Stimulated activated CD8-positive, alpha-beta memory T cell treated with anti-CD3 and anti-CD28 coated beads, Interleukin-4, amount 100 ng/mL, for 1 hour (primary cell): ENCODE measurements at places on chromosomes 1 and 21.

GRCh38 chr1:222105393-222105737, 363.5 kb upstream of the DUSP10 start:
- DNase-seq, result no peak

GRCh38 chr1:50667272-50667671, 244.0 kb upstream of the DMRTA2 start:
- no peak for DNase-seq

DNA sequence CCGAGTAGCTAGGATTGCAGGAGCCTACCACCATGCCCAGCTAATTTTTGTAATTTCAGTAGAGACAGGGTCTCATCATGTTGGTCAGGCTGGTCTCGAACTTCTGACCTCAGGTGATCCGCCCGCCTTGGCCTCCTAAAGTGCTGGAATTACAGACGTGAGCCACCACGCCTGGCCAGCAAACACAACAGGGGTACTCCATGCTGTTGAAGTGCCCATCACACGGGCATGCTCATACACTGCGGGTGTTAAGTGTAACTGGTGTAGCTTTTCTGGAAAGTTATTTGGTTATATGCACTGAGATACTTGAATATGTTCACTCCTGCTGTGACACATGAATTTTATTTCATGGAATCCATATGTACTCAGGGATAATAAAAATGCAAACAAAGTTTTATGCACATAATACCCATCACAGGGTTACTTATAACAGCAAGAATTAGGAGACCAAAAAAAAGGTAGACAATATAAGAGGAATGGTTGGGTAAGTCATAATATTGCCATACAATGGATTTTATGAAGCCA, 9.2 kb downstream of the SRSF4 start:
- DNase-seq, result no peak

DNA sequence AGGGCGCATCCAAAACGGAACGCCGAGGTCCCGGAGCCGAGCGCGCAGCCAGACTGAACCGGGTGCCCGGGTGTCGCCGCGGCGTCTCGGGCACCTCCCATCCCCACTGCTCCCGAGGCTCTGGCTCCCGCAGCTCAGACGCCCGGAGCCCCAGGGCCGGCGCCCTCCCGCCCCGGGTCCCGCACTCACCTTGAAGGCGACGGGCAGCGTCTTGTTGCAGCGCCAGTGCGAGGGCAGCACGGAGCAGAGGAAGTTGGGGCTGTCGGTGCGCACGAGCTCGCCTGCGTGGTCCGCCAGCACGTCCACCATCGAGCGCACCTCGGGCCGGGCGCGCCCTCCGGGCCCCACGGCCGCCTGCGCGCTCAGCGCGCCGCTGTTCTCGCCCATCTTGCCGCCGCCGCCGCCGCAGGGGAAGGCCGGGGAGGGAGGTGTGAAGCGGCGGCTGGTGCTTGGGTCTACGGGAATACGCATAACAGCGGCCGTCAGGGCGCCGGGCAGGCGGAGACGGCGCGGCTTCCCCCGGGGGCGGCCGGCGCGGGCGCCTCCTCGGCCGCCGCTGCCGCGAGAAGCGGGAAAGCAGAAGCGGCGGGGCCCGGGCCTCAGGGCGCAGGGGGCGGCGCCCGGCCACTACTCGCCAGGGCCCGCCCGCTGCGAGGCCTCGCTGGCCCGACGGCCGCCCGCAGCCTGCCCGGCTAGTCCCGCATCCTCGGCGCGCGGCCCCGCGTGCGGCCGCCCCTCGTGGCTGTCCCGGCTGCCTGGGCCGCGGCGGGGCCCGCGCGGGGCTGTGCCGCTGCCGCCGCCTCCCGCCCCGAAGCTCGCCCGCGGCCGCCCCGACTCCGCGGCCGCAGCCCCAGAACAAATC, 447 bp downstream of the RUNX3 start:
- DNase-seq, result no peak

DNA sequence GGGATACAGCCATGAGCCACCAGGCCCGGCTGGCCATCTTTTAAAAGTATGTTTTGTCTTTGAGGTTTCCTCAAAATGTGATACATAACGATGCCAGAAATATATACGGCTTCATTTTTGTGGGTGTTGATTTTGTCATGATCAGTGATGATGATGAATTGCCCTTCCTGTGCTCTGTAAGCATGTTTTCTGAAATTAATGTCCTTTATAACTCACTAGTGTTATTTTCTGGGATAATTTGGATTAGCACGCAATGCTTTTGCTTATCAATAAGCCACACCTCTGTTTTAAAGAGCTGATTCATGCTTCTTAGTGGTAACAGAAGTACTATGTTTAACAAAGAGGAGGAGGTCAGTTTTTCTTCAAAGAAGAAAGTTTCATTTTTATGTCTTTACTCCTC, 25.6 kb downstream of the PHACTR4 start:
- no peak for DNase-seq

DNA sequence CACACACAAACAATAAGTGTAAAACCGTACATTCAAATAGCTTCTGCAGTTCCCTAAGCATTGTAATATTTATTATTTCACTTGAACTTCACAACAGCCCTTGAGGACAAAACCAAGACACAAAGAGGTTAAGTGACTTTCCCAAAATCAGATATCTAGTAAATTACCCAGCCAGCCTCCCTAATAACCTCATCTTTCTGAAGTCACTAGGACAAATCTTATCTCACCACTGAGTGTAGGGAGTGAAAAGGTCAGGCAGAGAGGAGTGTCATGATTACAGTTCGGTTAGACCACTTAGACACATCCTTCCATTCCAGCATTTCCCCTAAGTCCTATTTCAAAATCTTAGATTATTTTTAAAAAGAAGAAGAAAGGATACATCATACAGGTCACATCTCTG, 377.3 kb upstream of the NFIA start:
- no peak for DNase-seq
